ENCODE measurements at places on chromosomes 7 and 10.

- DNase-seq = no peak
Observed at GRCh38 chr7:138876326-138876725, 78.3 kb upstream of the ATP6V0A4 start.

GRCh38 chr7:112745635-112746034 lies 44.6 kb downstream of the TMEM168 start:
- no peak for DNase-seq

DNA sequence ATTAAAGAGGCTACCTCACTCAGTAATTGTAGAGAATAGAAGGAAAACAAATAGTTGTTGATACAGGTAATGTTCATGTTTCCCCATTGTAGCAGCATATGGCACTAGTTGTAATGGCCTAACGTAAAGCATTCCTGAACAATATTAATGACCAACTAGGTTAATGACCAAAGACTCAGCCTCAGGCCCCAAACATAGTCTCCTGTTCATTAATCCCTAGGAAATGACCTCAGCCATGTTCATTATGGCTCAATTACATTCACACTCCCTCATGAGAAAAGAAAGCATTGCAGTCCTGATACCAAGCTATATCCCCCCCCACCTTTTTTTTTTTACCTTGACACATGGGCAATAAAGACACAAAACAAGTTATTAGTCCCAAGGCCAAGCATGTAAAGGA lies 12.7 kb downstream of the FRMD4A start:
- no peak for DNase-seq

DNA sequence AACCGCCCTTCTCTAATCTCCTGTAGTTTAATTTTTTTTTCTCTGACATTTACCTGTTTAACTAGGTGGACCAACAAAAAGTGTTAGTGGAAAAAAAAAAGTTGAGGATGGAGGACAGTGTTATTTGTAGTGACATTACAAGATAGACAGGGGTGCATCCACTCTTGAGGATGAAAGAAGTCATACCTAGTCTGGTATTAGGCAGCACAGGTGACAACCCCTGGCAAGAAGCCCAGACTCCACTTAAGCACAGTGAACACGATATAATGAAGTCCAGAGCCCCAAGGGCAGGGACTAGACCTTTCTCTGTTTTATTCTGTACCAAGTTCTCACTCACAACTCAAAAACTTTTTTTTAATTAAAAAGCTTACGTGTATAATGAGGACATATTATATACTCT lies 268.4 kb downstream of the GPR37 start:
- DNase-seq = no peak

DNA sequence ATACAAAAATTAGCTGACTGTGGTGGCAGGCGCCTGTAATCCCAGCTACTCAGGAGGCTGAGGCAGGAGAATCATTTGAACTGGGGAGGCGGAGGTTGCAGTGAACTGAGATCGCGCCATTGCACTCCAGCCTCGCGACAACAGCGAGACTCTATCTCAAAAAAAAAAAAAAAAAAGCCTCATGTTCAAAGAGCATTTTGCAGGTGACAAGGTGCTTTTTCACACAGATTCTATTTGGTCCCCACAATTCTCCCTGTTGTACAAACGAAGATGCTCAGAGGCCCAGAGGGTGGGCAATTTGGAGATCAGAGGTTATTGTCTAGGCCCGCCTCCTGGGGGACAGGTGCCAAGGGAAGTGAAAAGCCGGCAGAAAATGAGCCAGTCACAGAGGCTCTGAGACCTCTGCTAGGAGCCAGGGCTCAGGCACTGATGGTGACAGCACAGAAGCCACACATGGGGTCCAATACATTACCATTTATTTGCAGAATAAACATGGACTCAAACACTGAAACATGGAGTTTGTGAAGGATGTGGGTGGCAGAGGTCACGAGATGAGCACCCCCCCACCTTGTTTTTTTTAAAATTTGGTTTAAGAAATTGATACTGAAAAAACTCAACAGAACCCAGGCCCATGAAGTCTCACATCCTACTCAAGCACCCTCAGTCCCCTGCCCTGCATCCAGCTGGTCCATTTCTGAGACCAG lies 882 bp upstream of the GAL3ST4 start:
- DNase-seq = no peak

DNA sequence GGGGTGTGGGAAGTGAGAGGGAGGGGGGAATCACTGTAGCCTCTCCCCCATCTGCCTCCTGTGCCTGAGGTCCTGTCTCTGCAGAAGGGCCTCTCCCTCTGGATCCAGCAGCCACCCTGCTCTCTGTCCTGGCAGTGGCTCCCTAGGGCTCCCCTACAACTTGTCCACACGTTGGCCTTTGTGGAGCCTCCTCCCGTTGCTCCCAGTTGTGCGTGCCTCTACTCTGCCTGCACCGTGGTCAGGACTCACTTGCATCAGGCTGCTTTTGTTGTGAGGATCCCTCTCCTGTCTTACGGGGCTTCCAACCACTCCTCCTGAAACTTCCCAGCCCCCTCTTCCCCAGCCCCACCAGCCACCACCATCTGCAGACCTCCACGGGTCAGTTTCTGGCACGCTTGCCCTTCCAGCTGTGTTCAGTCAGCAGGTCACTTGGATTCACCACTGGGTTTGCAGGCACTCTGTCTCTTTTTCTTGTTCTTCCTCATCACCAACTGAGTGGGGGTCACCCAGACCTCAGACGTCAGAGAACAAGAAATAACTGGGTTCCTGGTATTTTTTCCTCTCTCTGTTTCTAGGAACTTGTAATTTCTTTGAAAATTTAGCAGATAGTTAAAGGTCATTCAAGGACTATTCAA lies 62.3 kb downstream of the RAMP3 start:
- no peak for DNase-seq

- no peak for DNase-seq
Observed at GRCh38 chr7:12713625-12714378, 26.4 kb downstream of the ARL4A start.

- DNase-seq = no peak
Observed at GRCh38 chr10:132806110-132806509, 20.2 kb upstream of the NKX6-2 start.

DNA sequence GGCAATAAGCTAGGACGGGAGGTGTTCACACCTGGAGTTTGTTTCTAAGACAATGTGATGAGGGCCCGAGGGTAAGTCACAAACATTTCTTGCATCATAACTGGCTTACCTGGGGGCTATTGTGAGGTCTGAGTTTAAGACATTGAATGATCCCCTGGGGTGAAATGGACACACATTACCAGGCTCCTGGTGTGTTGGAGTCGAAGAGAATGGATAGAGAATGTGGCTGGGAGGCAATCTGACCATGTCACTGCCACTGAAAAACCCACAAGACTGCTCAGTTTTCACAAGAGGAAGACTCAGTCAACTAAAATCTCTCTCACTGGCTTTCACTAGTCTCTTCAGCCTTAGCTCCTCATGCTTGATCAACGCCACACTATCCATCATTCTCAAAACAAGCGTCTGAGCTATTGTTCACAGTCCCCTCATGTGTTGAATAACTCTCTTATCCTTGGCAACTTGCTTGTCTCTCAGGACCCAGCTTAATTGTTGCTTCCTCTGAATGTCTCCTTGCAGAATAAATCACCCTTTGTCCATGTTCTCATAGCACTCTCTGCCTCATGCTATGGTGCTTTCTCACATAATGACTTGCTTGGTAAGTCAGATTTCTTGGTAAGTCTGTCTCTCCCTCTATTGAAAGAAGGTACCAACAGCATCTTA lies at the start of gene C10orf120:
Gene C10orf120, minus strand, starts transcription at position 51 of the 660 bp plus-strand sequence. CDS start 56 bp downstream, outside the sequence.
- DNase-seq = no peak

- DNase-seq = peak; percentile 96
Observed at GRCh38 chr7:37920849-37921805, 687 bp downstream of the EPDR1 start.

Measured in hematopoietic multipotent progenitor cell treated with erythropoietin and hydrocortisone succinate and interleukin-3 and kit ligand, for 6 days (in vitro differentiated cells).